ENCODE measurements at places on chromosomes 2 and 18.
A peak's percentile ranks its signal among the peaks of the same experiment; 100 is the strongest.

- no peak for DNase-seq
Observed at GRCh38 chr2:37686792-37687526, 15.5 kb upstream of the CDC42EP3 start.

- peak; percentile 67 for DNase-seq
Observed at GRCh38 chr2:119290859-119291587, 67.4 kb downstream of the STEAP3 start.

- DNase-seq = no peak
Observed at GRCh38 chr18:10973567-10974203, 175.7 kb downstream of the PIEZO2 start.

- DNase-seq = no peak
Observed at GRCh38 chr18:30481871-30482270, 560.7 kb downstream of the DSC3 start.

DNA sequence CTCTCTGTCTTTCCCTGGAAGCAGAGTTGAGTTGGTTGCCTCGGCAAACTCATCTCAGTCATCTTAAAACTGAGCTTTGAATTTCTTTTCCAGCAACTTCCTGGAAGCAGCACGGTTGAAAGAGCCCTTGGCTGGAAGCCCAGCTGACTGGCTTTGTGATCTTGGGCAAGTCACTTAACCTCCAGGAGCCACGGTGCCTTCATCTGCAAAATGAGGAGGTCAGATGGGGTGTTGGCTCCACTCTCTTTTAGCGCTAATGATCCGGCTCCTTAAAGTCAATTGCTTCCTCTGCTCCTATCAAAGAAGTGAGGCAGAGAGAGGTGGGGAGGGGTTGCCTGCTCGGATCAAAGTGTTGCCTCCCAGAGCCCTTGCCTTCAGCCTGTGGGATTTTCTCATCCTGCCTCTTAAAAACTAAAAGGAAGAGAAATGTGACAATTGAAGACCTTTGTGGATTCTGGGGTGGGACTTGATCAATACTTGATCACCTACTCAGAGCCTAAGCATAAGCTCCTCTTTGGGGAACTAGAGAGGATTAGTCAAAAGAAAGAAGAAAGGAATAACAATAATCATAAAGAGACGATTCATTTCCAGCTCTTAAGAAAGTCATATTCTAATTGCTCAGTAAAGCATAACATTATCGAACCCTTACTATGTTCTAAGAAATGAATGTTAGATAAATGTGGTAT is 86.6 kb downstream of the MYCN start:
- DNase-seq = no peak

GRCh38 chr2:84870306-84870705 is 10.6 kb downstream of the TRABD2A start:
- no peak for DNase-seq

DNA sequence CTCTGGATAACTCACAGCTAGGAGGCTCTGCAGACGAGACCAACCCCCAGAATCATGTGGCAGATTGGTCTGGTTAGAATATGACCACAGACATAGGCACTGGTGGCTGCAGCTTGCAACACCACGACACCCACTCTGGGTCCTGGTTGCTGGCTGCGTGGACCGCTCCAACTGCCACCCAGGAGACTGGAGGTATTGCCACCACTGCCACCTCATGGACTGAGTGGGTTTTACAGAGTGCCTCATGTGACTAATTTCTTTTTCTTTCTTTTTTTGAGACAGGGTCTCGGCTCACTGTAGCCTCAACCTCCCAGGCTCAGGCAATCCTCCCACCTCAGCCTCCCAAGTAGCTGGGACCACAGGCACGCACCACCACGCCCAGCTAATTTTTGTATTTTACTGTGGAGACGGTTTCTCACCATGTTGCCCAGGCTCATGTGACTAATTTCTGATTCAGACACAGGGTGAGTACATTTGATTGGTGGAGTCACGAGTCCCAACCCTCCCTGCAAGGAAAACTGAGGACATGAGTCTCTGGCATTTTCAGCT is 29.9 kb upstream of the NT5DC4 start:
- peak; percentile 59 for DNase-seq
